Uterine smooth muscle cell (primary cell): ENCODE measurements at places on chromosomes 2 and 18. TPM values are rescaled to one million over a fixed set of nuclear protein-coding genes. Genes with fewer than 3 reads are reported as not detected.

The PLCD4 gene
- 2.1 and 2.6 TPM in 2 replicates for total RNA-seq

The M1AP gene
- total RNA-seq, result under 0.01 and 0.12 TPM in 2 replicates

The LYPD6 gene
- 3.6 and 4.4 TPM in 2 replicates for total RNA-seq

The RND3 gene
- total RNA-seq, result 1,131 and 2,039 TPM in 2 replicates

The SKA1 gene
- 9.9 and 24.3 TPM in 2 replicates for total RNA-seq

The FAM168B gene
- 112 and 130 TPM in 2 replicates for total RNA-seq

The RAX gene
- not detected in 2 replicates for total RNA-seq

The CD28 gene
- not detected in 2 replicates for total RNA-seq

The ACTG2 gene
- total RNA-seq, result 2.9 and 6.2 TPM in 2 replicates

The ARHGAP25 gene
- total RNA-seq, result 1.1 and 3.7 TPM in 2 replicates

The LAMA1 gene
- 67.1 and 184 TPM in 2 replicates for total RNA-seq

The DNAH7 gene
- 0.77 and 1.4 TPM in 2 replicates for total RNA-seq

The ATP8B1 gene
- total RNA-seq, result 46.1 and 48.7 TPM in 2 replicates

The NEU4 gene
- 0.50 TPM in 1 of 2 replicates, not detected in the other for total RNA-seq

The ALPI gene
- not detected in 2 replicates for total RNA-seq

The QPCT gene
- total RNA-seq, result 30.5 and 43.6 TPM in 2 replicates

The TLX2 gene
- total RNA-seq, result not detected in 2 replicates

The BBS5 gene
- total RNA-seq, result 6.0 and 6.6 TPM in 2 replicates

The POMC gene
- 1.1 and 1.7 TPM in 2 replicates for total RNA-seq

The TACR1 gene
- total RNA-seq, result 0.12 and 0.22 TPM in 2 replicates

The HADHB gene
- 89.1 and 99.8 TPM in 2 replicates for total RNA-seq

The AQP12B gene
- total RNA-seq, result not detected in 2 replicates

The SLC30A3 gene
- 0.66 and 0.87 TPM in 2 replicates for total RNA-seq
